ENCODE measurements at places on chromosomes 16 and 17.

- no peak for DNase-seq
Observed at GRCh38 chr17:57356153-57356718, 99.9 kb downstream of the MSI2 start.

- no peak for DNase-seq
Observed at GRCh38 chr16:53297477-53297876, 136.8 kb upstream of the RBL2 start.

GRCh38 chr17:866568-867103 is 84.5 kb downstream of the MRM3 start:
- DNase-seq, result no peak

DNA sequence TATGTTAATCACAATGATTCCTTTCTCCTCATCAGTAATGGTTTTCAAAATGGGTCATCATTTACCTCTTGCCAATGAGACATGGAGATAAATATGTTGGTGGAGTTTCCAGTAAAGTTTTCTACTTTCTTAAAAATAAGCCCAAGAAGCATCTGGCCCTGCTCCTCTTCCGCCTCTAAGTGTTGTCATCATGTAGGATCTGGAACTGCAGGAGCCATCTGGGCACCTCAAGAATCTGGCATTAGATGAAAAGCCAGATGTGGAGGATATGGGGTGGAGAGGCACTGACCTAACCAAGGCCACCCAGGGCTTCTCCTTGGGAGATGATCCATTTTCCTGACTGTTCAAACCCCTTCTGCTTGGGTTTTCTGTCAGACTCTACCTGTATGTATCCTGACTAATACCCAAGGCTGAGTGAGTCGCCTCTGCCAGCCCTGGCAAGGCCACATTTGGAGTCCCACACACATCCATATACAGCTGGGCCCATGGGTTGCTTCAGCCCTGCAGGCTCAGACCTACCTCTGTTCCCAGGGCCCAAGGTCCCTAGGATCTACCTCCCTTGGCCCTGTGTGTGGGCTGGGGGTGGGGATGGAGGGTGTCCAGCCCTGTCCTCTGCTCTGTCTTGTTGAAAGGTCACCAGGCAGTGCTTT is 24.6 kb downstream of the CCDC182 start:
- DNase-seq, result no peak

- peak; percentile 24 for DNase-seq
Observed at GRCh38 chr16:27795992-27796614, 246.2 kb downstream of the KATNIP start.

Measured in astrocyte of the cerebellum (primary cell).